Activated naive CD4-positive, alpha-beta T cell treated with anti-CD3 and anti-CD28 coated beads, Interleukin-2, amount 50 U/mL, for 72 hours (primary cell): ENCODE measurements at places on chromosomes 6 and 20. TPM values are rescaled to one million over a fixed set of nuclear protein-coding genes. Genes with fewer than 3 reads are reported as not detected.

The DSP gene
- total RNA-seq, result not detected

The CCM2L gene
- not detected for total RNA-seq

The MROH8 gene
- 0.27 TPM for total RNA-seq

The TOX2 gene
- 1.5 TPM for total RNA-seq

The MED23 gene
- total RNA-seq, result 24.3 TPM

The CST4 gene
- not detected for total RNA-seq

The BNIP5 gene
- not detected for total RNA-seq

The MOCS3 gene
- 2.4 TPM for total RNA-seq

The DDX39B gene
- 569 TPM for total RNA-seq

The RSPH4A gene
- 0.12 TPM for total RNA-seq

GRCh38 chr6:15218401-15218800 is 27.5 kb upstream of the JARID2 start:
- DNase-seq, result no peak

DNA sequence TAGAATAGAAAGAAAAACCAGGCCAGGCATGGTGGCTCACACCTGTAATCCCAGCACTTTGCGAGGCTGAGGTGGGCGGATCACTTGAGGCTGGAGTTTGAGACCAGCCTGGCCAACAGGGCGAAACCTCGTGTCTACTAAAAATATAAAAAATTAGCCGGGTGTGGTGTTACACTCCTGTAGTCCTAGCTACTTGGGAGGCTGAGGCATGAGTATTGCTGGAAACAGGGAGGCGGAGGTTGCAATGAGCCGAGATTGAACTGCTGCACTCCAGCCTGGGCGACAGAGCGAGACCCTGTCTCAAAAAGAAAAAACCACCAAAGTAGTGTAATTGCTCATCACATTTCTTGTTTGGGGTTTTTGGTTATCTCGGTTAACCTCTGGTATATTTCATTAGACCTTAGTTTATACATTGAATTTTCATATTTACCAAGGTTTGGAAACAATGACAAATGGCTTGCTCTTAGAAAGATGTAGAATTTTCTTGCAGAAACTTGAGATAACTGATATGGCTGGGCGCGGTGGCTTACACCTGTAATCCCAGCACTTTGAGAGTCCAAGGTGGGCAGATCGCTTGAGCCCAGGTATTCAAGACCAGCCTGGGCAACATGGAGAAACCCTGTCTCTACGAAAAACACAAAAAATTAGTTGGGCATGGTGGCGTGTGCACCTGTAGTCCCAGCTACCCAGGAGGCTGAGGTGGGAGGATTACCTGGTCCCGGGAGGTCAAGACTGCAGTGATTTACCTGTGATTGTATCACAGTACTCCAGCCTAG is 14.2 kb downstream of the ITCH start:
- DNase-seq, result no peak

DNA sequence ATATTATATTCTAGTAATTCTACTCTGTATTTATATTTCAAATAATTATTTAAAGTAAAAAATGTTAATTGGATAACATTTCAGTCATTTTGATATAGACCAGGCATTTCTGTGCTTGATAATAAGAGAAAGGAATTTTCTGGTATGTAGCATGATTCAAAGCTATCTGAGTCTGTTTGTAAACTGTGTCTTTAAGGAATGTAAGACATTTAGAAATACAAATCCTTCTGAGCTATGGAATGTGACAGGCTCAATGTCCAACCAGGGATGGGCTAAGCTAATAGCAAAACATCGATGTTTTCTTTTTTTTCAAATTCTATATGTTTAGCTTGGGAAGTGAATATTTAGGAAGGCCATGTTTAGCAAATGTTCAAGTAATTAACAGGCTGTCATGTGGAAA is 41.5 kb upstream of the FAM83B start:
- no peak for DNase-seq

DNA sequence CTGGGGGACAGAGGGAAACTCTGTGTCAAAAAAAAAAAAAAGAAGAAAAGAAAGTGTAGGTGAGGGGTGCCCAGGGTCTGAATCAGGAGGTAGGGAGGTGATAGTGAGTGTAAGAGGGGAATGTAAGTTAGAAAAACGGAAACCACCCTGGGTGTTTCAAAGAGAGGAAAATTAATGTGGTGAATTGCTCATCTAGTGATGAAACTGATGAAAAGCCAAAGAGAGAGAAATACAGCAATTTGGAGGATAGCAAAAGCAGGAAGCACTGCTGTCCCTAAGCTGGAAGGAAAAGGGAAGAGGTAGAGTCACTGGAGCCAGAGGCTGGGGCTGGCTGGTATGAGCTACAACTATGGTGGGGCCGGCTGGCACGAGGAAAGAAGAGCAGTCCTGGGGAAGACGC is 85.0 kb upstream of the CEP85L start:
- DNase-seq, result no peak

- no peak for DNase-seq
Measured at GRCh38 chr20:56554869-56555268, 21.8 kb downstream of the FAM209B start.

- DNase-seq, result no peak
Measured at GRCh38 chr20:13035399-13036152, 26.8 kb downstream of the SPTLC3 start.

- DNase-seq, result no peak
Measured at GRCh38 chr6:31041372-31041974, 31.2 kb downstream of the MUC22 start.

- DNase-seq, result no peak
Measured at GRCh38 chr20:7503501-7503900, 436.8 kb downstream of the HAO1 start.

GRCh38 chr6:145406783-145407182 is 328.5 kb downstream of the EPM2A start:
- DNase-seq, result no peak

GRCh38 chr20:58855506-58856389 is 3.2 kb downstream of the GNAS start:
- no peak for DNase-seq

DNA sequence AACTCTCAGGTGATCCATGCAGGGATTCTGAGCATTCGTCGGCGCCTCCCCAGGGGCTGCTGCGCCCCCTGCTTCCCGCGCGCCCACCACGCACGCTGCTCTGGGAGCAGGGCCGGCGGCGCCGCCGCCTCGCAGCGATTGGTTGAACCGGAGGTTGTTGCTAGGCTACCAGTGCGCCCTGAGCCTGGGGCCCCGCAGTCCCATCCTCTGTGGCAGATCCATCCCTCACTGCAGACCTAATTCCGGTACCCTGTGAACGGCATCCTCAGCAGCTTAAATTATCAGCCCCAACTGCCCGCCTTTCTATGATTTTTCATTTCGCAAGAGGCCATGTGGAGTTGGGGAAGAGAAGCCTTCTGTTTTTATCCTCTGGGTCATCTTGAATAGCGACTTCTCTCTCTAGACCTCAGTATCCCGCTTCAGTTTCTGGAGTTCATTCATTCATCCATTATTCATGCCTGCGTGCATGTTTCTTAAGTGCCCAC is 15.4 kb downstream of the PNPLA1 start:
- DNase-seq, result no peak

DNA sequence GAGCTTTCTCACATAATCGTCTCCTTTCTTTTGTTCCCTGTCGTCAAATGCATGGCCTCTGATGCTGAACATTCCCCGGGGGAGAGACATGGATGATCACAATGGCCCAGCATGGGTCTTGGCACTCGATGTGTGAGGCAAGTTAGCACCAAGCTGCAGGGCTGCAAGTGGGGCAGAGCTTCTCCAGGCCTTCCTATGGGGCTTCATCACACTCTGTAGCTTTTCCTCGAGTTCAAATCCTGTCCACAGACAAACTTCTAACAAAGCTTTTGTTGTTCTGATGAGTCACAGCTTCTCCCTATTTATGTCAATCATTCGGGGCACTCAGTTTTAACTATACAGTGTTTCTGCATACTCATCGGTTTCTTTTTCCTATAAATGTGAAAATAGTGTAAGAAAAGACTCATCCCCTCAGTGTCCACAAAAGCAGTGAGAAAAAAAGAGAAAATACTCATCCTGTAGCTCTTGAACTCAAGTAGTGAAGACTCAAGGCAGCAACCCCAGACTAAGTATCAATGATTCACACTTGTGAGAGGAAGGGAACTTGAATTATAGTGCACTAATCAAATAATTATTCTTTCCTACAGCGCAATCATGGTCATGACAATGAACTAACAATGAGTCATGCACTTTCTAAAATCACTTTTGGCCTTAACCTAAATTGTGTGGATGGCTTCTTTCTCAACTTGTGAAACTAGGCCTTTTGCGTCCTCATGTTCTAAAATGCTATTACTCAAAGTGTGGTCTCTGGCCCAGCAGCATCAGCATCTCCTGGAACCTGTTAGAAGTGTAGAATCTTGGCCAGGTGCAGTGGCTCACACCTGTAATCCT is 68.4 kb upstream of the NOX3 start:
- no peak for DNase-seq

- no peak for DNase-seq
Measured at GRCh38 chr6:168559574-168560098, 118.7 kb downstream of the SMOC2 start.

- no peak for DNase-seq
Measured at GRCh38 chr20:34382174-34382573, 19.1 kb downstream of the ITCH start.

DNA sequence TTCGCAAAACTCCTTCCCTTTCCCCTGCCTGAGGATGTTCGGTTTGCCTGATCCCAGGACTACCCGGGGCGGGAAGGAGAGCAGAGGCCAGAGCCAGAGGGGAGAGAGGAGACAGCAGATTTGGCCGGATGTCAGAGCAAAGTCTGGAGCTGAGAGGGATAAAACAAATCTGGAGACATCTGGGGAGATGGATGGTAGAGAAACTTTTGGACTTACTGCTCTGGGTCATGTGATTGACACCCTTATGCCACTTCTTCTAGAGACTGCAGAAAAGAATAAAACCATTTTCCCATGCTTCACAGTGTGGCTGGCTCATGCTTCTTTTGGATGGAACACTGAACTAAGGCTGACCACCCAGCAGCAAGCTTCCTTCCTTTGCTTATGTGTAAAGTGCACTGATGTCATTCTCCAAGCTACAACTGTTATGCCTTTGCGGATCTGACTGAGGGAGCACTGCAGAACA is 174.7 kb downstream of the FOXC1 start:
- no peak for DNase-seq

- no peak for DNase-seq
Measured at GRCh38 chr20:87401-87800, at the start of gene DEFB125. TSS of gene DEFB125 (plus strand) at chr20:87672. CDS start at chr20:87710, 38 bp downstream.

- DNase-seq, result no peak
Measured at GRCh38 chr6:150346346-150346745, 22.5 kb upstream of the IYD start.

GRCh38 chr6:129124347-129124746 is 241.4 kb downstream of the LAMA2 start:
- no peak for DNase-seq

DNA sequence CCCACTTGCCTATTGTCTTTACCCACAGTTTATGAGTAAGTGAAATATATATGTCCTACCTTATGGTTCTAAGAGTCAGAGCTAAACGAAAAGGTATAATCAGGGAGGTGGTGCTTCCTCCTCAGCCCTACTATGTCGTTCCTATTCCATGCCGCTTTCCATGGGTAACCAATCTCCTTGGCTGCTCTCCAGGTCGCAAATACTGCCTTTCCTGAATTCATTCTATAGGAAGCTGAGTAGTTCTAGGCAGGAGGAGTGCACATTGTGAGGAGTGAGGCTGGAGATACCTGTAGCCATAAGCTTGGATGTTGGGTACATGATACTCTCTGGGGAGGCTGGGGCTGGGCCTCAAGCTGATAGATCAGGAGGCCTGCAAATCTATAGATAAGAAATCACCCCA is 5.8 kb downstream of the IL20RA start:
- DNase-seq, result no peak

DNA sequence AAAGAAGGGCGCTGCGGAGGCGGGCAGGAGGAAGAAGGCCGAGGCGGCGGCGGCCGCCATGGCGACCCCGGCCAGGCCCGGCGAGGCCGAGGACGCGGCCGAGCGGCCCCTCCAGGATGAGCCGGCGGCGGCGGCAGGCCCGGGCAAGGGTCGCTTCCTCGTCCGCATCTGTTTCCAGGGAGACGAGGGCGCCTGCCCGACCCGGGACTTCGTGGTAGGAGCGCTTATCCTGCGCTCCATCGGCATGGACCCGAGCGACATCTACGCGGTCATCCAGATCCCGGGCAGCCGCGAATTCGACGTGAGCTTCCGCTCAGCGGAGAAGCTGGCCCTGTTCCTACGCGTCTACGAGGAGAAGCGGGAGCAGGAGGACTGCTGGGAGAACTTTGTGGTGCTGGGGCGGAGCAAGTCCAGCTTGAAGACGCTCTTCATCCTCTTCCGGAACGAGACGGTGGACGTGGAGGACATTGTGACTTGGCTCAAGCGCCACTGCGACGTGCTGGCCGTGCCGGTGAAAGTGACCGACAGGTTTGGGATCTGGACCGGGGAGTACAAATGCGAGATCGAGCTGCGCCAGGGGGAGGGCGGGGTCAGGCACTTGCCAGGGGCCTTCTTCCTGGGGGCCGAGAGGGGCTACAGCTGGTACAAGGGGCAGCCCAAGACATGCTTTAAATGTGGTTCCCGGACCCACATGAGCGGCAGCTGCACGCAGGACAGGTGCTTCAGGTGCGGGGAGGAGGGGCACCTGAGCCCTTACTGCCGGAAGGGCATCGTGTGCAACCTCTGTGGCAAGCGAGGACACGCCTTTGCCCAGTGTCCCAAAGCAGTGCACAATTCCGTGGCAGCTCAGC is 780 bp downstream of the ZCCHC3 start:
- DNase-seq, result peak; percentile 41

DNA sequence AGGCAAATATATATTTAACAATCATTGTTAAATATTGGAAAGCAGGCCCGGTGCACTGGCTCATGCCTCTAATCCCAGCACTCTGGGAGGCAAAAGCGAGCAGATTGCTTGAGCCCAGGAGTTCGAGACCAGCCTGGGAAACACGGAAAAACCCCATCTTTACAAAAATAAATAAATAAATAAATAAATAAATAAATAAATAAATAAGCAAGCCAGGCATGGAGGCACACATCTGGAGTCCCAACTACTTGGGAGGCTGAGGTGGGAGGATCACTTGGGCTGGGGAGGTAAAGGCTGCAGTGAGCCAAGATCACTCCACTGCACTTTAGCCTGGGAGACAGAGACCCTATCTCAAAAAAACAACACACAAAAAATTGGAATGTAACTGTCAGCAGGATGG is 53.7 kb downstream of the ZFP64 start:
- no peak for DNase-seq

DNA sequence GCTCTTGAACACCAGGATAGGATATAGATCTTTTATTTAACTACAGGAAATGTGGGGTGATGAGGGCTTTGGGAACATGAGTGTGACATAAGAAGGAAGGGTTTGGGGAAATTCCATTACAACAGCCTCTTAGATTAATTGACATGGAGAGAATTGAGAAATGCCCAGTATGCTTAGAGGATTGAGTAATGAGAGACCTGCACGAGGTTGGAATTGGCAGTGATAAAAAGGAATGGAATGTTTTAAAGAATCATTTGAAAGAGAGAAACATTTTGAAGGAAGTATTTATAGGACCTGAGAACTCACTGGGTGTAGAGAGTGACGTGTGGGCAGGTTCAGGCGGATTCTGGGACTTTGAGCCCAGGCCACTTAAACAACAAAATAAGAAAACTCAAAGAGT is 227.0 kb downstream of the BMP2 start:
- DNase-seq, result no peak

GRCh38 chr6:138161088-138161337 is 726 bp upstream of the ARFGEF3 start:
- DNase-seq, result no peak

- DNase-seq, result no peak
Measured at GRCh38 chr20:50327666-50328065, 137.0 kb downstream of the CEBPB start.
